ENCODE measurements at places on chromosomes 1 and 21.

GRCh38 chr1:185559684-185560331, 174.4 kb upstream of the HMCN1 start:
- peak; percentile 2 for DNase-seq

DNA sequence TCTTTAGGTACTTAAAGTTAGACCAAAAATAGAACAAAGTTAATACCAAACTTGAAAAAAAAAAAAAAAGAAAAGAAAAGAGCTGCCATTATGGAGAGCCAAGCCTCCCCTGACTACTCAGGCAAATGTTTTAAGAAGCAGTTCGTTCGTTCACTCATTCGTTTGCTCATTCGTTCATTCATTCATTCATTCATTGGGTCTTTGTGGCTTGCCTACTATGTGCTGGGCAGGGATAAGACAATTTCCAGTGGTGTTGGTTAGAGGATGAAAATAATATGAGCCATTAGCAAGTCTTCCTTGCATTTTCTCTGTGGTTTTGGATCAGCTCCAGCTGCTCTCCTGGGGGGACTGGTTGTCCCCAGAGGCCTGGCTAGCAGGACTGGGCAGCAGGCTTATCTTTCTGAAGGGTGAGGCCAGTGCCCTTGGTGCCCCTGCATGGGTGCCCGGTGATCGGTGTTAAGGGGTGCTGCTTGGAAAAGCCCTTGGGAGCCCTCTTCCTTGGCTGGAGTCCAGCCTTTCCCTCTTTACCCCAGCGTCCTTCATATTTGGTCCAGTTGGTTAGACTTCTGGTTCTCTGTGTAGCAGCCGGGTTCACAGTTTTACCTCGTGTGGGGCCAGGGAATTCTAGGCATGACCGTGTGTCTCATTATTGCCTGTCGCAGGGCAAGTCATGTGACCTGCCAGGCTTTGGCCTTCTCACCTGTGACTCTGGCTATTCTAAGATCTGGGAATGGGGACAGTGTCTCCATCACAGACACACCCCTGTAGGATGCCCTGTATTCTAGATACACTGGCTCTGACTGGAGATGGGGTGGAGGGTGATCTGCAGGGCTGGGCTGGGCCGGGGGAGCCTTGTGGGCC, 32.8 kb downstream of the LHX4 start:
- no peak for DNase-seq

DNA sequence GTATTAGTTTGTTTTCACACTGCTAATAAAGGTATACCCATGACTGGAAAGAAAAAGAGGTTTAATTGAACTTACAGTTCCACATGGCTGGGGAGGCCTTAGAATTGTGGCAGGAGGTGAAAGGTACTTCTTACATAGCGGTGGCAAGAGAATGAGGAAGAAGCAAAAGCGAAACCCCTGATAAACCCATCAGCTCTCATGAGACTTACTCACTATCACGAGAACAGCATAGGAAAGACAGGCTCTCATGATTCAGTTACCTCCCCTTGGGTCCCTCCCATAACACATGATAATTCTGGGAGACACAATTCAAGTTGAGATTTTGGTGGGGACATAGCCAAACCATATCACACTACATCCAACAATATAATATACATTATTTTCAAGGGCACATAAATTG, 145.7 kb upstream of the BARHL2 start:
- no peak for DNase-seq

DNA sequence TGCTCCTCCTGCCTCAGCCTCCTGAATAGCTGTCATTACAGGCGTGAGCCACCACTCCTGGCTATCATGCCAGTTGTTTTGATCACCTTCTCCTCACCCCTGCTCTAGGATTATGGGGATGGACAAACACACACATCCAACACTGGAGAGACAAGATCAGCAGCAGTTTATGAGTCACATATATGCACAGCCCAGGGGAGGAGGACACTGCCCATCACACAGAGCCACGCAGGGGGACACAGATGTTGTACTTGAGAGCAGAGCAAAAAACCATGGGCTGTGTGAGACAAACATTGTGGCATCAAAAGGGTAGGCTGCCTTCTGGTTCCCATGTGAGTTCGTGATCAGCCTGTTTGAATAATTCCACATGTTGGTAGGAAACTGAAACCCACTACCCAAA, 32.1 kb downstream of the EDARADD start:
- no peak for DNase-seq

GRCh38 chr1:67952071-67952470, 98.4 kb downstream of the DIRAS3 start:
- no peak for DNase-seq

- no peak for DNase-seq
Observed at GRCh38 chr1:151259351-151259750, 4.8 kb downstream of the PSMD4 start.

DNA sequence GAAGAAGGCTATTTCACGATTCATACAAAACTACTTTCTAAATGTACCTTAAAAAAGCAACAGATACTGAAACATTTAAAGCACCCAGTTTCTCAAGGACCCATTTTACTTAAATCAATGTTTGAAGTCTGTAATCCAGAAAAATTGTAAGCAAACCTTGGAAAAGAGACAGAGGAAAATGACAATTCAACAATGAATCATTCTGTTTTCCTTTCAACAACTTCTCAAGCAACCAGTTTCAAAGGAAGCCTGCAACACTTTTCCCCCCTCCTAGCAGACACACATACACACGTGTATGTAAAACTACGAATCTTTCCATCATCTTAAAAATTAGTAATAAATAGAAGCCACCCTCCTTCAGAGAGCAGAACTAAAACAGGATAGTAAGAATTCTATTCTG, 1.2 kb downstream of the RERE start:
- no peak for DNase-seq

GRCh38 chr1:12478612-12478985, 139.4 kb downstream of the DHRS3 start:
- DNase-seq, result no peak

DNA sequence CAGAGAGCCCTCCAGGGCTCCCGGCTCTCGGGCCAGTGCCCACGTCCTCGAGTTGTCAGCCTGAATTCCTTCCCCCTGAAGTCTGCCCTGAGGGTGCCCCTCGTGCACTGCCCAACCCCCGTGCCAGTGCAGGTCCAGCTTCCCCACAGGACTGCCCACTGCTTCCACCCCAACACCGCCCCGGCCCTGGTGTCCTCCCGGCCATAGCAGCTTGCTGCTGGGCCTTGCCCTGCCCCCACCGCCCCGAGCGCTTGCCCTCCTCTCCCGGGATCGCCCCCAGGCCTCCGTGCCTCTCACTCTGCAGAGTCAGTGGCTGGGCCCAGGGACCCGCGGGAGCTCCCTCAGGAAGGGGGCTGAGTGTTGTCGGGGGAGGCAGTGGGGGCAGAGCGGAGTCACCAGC, 24.1 kb upstream of the ARHGEF16 start:
- DNase-seq, result no peak

DNA sequence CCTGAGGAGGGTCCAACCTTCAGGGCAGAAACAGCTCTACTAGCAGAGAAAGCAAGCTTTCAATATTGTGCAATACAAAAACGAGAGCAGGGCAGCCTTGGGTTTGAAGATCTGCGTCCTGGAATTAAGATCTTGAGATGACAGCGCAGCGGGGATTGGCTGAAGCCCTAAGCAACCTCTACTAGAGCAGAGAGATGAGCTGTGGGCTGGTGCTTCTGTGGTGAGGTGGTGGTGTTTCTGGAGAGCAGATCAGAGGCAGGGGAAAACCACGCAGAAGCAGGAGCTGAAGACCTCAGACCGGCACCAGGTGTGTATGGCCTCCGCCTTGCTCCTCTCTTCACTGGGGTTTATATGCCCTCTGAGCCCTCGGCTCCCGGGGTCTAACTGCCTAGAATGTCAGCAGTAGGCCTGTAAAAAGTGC, 12.5 kb downstream of the TRAF3IP3 start:
- DNase-seq, result no peak

DNA sequence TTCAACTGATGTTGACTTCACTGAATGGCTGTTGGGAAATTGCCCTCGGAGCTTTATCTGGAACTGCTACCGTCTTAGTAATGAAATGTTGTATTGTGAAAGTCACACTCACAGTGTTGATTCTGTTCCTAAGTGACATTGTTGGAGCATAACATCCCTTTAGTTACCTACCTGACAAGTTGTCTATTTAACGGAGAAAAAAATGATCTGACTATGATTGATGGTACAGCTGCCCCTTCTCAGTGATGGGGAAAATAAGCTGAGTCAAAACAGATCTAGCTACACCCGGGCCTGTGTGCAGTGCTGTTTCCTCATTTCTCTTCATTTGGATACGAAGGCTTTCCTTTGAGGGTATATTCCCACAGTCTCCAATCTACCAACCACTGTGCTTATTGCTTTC, 472.3 kb upstream of the BRINP3 start:
- no peak for DNase-seq

DNA sequence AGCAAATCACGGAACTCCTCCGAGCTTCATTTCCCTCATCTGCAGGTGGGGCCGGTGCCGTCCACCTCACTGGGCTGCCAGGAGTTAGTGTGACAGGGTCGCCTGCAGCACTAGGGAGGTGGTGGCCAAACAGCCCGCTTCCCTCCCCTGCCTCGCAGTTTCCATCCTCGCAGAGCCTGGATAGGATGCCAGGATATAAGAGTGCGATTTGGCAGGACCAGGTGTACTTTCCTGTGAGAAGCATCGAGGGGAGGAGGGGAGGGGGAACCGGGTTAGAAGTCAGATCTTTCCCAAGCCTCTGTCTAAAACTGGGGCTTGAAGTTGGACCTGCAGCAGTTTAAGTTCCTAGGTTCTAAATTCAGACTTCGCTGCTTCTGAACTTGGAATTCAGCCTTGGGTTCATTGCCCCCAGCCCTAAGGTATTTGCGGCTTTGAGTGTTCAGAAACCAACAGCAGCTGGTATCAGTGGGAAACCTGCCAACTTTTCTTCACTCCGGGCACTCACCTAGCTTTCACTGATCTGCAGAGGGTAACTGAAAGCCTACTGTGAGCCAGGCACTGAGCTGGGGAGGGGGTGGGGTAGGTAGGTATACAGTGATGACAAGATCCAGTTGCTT, 1.7 kb upstream of the JUN start:
- peak; percentile 80 for DNase-seq

DNA sequence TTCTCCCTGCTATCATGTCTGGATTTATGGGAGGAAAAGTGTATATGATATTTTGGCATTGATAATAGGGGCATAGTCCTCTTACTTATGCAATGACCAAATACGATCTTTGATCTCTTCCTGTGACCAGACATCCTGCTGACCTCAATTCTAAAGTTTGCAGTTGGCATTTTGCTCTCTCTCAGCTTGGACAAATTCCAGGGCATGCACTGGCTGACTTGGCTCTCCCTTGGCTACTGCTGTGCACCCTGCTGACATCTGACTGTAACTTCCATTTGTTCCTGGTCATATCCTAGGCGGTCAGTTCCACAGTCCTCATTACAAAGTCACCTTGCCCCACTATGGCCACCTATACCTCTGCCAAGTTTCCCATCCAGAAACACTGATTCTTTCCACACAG, 380.7 kb upstream of the NR5A2 start:
- no peak for DNase-seq

DNA sequence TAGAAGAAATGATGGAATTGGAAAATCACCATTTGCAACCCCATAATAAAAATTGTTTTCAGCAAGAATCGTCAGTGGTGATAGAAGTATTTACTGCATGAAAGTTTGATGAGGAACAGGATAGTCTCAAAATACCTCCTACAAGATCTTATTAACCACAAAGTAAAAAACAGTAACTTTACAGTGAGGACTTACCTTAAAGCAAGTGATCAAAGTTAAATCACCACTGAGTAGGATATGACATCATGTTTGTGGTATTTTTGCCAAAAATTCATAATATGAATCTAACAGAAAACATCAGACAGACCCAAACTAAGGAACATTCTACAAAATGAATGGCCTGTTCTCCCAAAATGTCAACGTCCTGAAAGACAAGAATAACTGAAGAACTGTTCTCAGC, 19.9 kb downstream of the ALDH9A1 start:
- no peak for DNase-seq

DNA sequence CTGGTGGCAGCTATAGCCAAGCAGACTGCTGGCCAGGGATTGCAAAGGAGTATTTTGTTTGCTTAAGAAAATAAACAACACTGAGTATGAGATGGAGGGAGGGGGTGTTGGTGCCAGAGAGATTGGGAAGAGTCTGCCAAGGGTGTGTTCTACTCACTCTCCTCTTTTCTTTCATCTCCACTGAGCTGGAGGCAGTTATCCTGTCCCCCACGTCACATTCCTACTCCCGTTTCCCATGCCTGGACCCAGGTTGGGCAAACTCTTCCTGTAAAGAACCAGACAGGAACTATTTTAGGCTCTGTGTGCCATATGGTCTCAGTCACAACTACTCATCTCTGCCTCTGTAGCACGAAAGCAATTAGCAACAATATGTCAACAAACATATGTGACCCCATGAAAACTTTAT, 1.4 kb upstream of the IL24 start:
- peak; percentile 58 for DNase-seq

- DNase-seq, result no peak
Observed at GRCh38 chr1:205523261-205523890, 18.9 kb downstream of the CDK18 start.

- DNase-seq, result peak; percentile 49
Observed at GRCh38 chr1:9589719-9590157, 1.0 kb downstream of the TMEM201 start.

DNA sequence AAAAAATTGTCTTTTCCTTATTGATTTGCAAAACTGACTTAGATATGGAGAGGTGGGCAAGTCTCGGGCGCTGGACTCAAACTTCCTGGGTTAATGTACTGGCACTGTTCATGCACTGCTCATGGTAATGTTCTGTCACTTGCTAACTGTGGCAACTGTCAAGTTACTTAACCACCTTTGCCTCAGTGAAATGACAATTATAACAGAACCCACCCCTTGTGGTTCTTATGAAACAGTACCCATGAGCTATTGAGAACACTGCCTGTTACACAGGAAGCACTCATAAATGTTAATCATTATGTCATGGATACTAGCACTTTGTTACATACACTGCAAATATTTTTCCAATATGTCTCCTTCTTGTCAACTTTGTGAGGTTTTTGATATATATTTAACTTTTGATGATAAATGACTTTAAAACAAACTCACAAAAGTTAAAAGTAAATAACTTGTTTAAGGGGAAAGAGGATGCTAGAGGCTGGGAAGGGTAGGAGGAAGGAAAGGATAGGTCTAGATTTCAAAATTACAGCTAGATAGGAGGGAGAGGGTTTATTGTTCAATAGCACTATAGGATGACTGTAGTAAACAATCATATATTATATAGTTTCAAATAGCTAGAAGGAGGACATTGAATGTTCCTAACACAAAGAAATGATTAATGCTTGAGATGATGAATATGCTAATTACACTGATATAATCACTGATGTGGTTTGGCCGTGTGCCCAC, 342.5 kb downstream of the ADGRL2 start:
- DNase-seq, result no peak

Measured in NCI-H524 (cell line).